ENCODE measurements at places on chromosomes 16 and 17. TPM values are rescaled to one million over a fixed set of nuclear protein-coding genes. Genes with fewer than 3 reads are reported as not detected.

Gene C17orf113
- total RNA-seq: 0.21 TPM

Gene TEKT3
- not detected for total RNA-seq

Gene ZNF785
- 2.6 TPM for total RNA-seq

Gene CDRT4
- 1.3 TPM for total RNA-seq

Gene KRTAP9-2
- not detected for total RNA-seq

Gene KRTAP4-9
- not detected for total RNA-seq

Gene AANAT
- total RNA-seq: not detected

Gene EPN3
- not detected for total RNA-seq

Gene ADAD2
- total RNA-seq: not detected

Gene PRSS27
- 0.10 TPM for total RNA-seq

Gene ZNF213
- total RNA-seq: 1.6 TPM

Gene GPATCH8
- total RNA-seq: 72.9 TPM

Gene NME3
- total RNA-seq: 17.6 TPM

Gene WNT9B
- not detected for total RNA-seq

Gene SMIM5
- 3.6 TPM for total RNA-seq

Gene FSCN2
- total RNA-seq: 0.52 TPM

Gene ICAM2
- total RNA-seq: 40.1 TPM

Gene WSCD1
- total RNA-seq: 0.21 TPM

Gene TSPAN10
- 0.10 TPM for total RNA-seq

Gene UMOD
- total RNA-seq: not detected

Gene UTS2R
- total RNA-seq: not detected

Gene TAC4
- total RNA-seq: not detected

Gene CCL7
- 3.1 TPM for total RNA-seq

Gene KRTAP3-1
- not detected for total RNA-seq

Gene TPSB2
- not detected for total RNA-seq

Gene EPOP
- 0.63 TPM for total RNA-seq

Gene SPAG7
- total RNA-seq: 30.4 TPM

Gene EVPLL
- not detected for total RNA-seq

Gene RMI2
- 1.2 TPM for total RNA-seq

Gene NPW
- total RNA-seq: not detected

Gene CLEC16A
- 26.9 TPM for total RNA-seq

Gene CCDC144A
- total RNA-seq: 3.8 TPM

Gene C16orf96
- 0.42 TPM for total RNA-seq

Gene SLC13A2
- not detected for total RNA-seq

Gene CD300LB
- 44.3 TPM for total RNA-seq

Gene ST6GALNAC2
- 2.3 TPM for total RNA-seq

Gene TUBG1
- 3.1 TPM for total RNA-seq

Gene TOM1L1
- 1.3 TPM for total RNA-seq

Gene ZG16
- total RNA-seq: not detected

Gene SOST
- not detected for total RNA-seq

Gene KRT28
- not detected for total RNA-seq

Gene IGF2BP1
- total RNA-seq: under 0.01 TPM

Gene ITGB4
- 0.10 TPM for total RNA-seq

Gene SALL1
- total RNA-seq: not detected

Gene ITGAD
- under 0.01 TPM for total RNA-seq

Gene CCL1
- not detected for total RNA-seq

Gene C1QTNF8
- total RNA-seq: not detected

Gene TNS4
- total RNA-seq: 0.21 TPM

Gene KCNH6
- not detected for total RNA-seq

Gene SGSH
- 31.3 TPM for total RNA-seq

Gene KRTAP2-1
- not detected for total RNA-seq

Gene TMIGD1
- not detected for total RNA-seq

Gene QRICH2
- total RNA-seq: 1.2 TPM

Gene RANGRF
- 5.1 TPM for total RNA-seq

Gene NPIPA1
- total RNA-seq: 17.9 TPM

Gene GRAP
- total RNA-seq: 13.5 TPM

Gene SCO1
- total RNA-seq: 17.1 TPM

Gene CMTM2
- total RNA-seq: 0.52 TPM
